NCI-H187 treated with DMSO at 0.1 percent for 48 hours (cell line): ENCODE measurements at places on chromosomes 6 and 20.

DNA sequence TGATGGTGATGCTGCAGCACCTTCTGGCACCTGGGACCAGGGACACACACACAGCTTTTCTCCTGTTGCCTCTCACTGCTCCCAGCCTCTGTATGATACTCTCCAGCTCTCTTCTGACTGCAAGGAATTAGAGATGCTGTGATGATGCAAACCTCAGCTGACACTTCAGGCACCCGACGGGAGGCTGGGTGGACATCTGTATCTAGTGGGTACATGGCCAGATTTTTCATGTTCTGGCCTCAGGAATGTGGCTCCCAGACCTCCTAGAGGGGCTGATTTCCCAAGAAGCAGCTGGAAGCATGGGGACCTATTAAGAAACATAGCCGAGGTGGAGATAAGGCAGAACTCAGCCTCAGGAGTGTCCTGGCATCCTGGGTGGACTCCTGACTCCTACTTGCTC, 6.8 kb upstream of the EPB41L1 start:
- DNase-seq = no peak

DNA sequence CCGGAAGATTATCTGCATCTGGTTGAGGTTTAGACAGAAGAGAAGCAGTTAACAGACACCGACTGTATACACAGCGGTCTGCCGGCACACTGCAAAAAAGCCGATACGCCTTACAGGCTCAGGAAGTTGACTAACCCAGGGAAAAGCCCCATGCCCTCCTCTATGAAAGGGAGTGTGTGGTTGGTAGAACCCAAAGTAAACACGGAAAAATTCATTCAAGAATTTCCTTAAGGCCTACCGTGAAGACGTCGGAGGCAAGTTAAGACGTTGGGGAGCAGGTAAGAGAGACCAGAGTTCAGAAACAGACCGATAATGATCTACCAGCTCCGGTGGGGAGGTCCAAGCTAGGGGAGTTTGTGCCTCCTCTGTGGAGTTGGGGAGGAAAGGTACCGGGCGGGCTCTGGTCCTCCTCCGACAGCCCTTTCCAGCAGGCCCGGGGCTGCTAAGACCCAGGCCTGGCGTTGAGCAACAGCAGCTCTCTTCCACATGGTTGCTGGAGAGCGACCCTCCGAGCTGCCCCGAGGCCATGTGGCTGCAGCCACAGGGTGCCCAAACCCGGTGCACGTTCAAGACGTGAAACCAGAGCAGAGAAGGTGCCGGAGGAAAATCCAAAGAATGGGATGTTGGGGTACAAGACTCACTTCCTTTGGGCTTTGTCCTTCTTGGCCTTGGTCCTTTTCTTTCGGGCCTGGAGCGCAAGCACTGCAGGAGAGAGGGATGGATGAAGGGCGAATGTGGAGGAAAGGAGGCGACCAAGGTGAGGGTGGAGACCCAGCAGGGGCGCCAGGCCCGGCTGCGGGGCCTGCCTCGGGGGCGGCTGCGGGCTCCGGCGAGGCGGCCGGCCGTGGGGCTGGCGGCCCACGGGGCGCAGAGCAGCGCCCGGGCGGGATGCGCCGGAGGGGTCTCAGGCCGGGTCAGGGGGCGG, 809 bp downstream of the SRPK1 start:
- no peak for DNase-seq

- DNase-seq = no peak
Measured at GRCh38 chr6:129632172-129632613, 77.8 kb downstream of the ARHGAP18 start.

- DNase-seq = no peak
Measured at GRCh38 chr20:39123185-39123557, 161.0 kb downstream of the DHX35 start.

- DNase-seq = no peak
Measured at GRCh38 chr6:79077715-79078074, 359 bp downstream of the PHIP start.

DNA sequence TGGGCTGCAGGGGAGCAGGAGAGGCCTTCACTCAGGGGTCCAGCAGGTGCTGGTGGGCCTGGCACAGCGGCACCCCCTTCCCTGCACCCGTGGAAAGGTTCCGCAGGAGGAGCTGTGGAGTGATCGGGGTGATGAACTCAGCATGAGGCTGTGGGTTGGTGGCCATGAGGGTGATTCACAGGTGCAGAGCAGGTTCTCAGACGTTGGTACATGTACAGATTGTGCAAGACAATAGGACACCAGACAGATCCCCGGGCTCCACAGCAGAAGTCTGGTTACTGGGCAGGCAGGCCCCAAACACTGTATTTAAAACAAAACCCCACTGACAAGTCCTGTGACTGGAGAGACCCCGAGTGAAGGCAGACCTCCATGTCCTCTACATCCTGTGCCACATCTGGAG, 151.6 kb upstream of the CDH4 start:
- no peak for DNase-seq

- no peak for DNase-seq
Measured at GRCh38 chr6:5082487-5083306, 2.4 kb upstream of the PPP1R3G start.

GRCh38 chr20:62358171-62359042, 8.7 kb downstream of the LAMA5 start:
- DNase-seq = no peak

DNA sequence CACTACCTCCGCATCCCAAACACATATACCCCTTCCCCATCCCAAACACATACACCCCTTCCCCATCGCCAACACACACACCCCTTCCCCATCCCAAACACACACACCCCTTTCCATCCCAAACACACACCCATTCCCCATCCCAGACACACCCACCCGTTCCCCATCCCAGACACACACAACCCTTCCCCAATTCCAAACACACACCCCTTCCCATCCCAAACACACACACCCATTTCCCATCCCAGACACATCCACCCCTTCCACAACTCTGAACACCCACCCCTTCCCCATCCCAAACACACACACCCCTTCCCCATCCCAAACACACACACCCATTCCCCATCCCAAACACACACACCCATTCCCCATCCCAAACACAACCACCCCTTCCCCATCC, 314.5 kb downstream of the KIF16B start:
- no peak for DNase-seq

DNA sequence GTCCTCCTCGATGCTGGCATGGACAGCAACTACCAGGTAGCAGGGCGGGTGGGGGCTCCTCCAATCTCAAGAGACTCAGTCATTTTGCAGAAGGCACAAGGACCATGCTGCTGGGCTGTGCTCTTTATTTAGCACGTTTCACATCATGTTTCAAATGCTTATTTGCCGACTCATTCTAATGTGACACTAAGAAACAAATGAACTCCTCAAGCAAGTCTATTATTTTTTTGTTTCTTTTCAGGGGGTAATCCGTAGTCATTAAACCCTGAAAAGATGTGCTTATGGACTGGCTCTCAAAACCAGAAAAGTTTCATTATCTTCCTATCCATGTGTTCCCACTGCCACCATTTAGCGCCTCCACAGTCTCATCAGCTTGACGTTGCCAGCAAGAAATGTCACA, 92.9 kb downstream of the ANKS1A start:
- DNase-seq = no peak

DNA sequence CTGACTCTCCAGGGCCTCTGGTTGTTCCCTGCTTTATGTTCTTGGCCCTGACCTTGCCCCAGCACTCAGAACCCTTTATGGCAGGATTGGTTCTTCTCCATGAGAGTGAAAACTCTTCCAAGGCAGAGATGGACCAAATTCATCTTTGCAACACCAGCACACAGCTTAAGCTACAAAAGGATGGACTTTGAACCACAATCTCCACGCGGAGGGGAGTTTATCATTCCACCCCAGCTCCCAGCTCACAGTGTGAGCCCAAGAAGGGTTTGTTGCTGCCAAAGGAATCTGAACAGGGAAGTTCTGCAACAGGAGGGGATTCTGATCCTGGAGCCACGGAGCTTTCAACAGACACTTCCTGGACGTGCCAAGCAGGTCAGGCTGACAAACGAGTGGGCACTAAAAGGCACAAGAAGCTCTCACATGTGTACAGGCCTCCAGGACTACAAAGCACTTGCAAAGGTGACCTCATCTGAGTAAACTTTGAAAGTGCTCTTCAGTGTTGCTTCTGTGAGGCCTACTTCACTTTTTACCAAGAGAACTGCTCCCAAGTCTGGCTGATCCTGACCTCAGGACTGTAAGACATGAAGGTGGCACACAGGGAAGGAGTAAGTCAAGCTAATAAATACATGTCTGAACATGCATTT, 8.9 kb downstream of the FITM2 start:
- no peak for DNase-seq

DNA sequence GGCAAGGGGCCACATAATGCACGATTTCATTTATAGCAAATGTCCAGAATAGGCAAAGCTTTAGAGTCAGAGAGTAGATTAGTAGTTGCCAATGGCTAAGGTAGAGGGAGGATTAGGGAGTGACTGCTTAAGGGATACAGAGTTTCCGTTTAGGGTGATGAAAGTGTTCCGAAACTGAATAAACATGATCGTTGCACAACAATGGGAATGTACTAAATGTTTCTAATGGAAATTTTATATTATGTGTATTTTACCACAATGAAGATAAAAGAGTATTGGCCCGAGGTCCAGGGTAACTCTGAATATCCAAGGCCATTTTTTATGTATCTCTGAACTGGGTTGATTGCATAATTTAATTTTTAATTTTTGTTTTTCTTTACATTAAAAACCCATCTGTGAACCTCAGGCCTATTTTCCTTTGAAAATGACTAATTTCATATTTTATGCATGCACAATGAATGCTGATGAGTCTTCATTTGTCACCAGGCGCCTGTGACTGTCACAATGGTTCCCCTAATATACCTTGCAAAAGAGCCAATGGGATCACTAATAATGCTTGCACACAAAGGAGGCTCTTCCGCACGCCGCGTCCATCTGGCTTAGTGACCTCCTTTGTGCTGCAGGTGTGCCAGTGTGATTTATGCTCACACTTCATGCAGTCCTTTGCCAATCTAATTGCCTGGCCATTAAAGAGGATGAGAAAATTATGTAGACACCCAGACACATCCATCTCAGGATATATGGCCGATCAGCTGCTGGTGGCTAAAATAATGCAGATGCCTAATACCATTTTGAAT, 612.5 kb downstream of the CDH26 start:
- DNase-seq = no peak

DNA sequence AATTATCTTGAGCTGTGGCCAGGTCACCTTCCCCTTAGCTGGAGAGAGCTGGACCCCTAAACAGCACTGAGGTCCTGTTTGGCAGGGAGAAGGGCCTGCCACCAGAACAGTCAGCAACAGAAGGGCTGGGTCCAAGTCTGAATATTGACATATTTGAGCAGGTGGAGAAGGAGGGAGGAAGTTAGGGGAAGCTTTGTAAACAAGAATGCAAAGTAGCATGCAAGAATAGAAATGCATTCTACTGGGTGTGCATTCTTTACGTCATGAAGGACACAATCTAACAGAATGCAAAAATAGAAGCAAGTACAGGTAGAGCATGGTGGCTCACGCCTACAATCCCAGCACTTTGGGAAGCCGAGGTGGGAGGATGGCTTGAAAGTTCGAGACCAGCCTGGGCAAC, 100.5 kb downstream of the QRSL1 start:
- DNase-seq = no peak

GRCh38 chr6:156602066-156602385, 175.2 kb upstream of the ARID1B start:
- DNase-seq = no peak

DNA sequence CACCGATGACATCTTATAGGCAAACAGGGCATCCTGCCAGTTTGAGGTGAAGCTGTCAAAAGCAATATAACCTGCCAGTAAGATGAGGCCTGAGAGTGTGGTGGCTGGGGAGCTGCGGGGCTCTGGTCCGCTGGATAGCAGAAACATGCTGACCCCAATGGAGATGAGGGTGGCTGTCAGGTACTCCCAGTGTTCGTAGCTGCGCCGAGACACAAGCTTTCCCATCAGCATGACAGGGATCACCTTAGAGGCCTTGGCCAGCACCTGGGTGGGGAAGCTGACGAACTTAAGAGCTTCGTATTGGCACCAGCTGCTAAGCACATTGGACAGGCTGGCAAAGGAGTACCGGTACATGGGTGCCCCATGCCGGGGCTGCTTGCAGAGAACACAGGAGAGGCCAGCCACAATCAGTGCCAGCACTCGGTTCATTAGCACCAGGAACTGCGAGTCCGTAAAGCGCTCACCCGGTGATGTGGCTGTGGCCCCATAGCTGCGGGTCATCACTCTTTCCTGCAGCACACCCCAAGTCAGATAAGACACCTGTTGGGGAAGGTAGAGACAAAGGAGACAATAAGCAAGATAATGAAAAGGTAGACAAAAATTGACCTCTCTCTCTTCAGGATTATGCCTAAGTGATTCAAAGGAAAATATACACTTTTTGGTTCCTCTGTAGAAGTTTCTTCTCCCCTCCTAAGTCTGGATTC, 2.1 kb downstream of the SLC35B2 start:
- no peak for DNase-seq

- DNase-seq = no peak
Measured at GRCh38 chr6:116373940-116374339, 3.2 kb downstream of the DSE start.

GRCh38 chr20:39640147-39640546, 678.0 kb downstream of the DHX35 start:
- DNase-seq = no peak

- DNase-seq = no peak
Measured at GRCh38 chr6:167648501-167649278, 178.0 kb upstream of the AFDN start.

- DNase-seq = no peak
Measured at GRCh38 chr6:45377043-45377553, 636 bp downstream of the SUPT3H start.

GRCh38 chr6:12436224-12436623, 146.1 kb downstream of the EDN1 start:
- no peak for DNase-seq

DNA sequence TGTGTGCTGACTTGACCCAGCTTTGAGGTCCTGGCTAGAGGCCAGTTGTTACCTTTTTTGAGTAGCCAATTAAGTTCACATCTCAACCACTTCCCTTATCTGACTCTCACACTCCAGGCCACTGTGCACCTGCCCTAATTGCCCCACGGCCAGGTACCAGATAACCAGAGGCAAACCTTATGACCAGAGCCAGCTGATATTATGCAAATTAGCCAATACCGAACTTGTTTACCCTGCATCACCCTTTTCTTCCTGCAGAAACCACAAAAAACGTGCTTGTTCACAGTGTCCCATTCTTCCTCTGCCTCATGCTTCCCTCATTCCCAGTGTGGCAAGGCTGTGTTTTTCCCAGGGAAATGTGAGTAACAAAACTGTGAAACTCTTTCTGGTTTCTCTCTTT, 89.3 kb downstream of the HTR1B start:
- no peak for DNase-seq

GRCh38 chr6:125193208-125193607, 39.6 kb downstream of the TPD52L1 start:
- DNase-seq = no peak

DNA sequence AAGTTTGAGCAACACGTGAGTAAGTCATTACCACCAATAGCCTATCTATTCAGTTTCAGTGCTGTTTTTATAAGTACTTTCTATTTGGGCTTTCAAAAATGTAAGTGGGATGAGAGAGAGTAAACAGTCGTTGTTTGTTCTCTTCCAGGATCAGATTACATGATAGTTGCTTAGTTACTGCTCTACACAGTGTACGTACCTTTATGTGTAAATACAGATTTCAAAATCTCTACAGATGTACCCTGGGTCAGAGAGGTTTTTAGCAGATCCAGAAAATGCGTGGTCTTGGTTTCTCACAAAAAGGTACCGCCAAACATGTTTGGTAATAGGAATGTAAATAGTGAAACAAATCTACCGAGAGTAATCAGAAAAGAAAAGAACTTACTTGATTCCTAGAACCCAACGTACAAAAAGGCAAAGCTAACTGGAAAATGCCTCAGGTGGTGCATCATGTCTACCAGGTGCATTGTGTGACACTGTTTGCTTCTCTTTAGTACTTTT, 421.1 kb downstream of the BCKDHB start:
- DNase-seq = peak; percentile 75
